ENCODE measurements at places on chromosomes 5 and 9. TPM values are rescaled to one million over a fixed set of nuclear protein-coding genes. Genes with fewer than 3 reads are reported as not detected.

ZDHHC11B gene
- total RNA-seq = 3.0 TPM

LCN15 gene
- total RNA-seq = not detected

TAL2 gene
- 4.1 TPM for total RNA-seq

GLRA1 gene
- not detected for total RNA-seq

EDIL3 gene
- total RNA-seq = 28.2 TPM

BRD8 gene
- total RNA-seq = 66.8 TPM

SOX30 gene
- 0.06 TPM for total RNA-seq

FOXD4L5 gene
- 0.06 TPM for total RNA-seq

ENTREP1 gene
- total RNA-seq = 6.5 TPM

ARL14EPL gene
- total RNA-seq = not detected

GAS1 gene
- total RNA-seq = 86.9 TPM

RETREG1 gene
- 41.3 TPM for total RNA-seq

ADAMTS16 gene
- 93.6 TPM for total RNA-seq

S100Z gene
- 0.41 TPM for total RNA-seq

SETX gene
- total RNA-seq = 62.4 TPM

INSYN2B gene
- total RNA-seq = 1.5 TPM

GALT gene
- total RNA-seq = 64.3 TPM

PGM5 gene
- 54.2 TPM for total RNA-seq
